Epithelial cell of prostate (primary cell): ENCODE measurements at places on chromosomes 5 and 9.

DNA sequence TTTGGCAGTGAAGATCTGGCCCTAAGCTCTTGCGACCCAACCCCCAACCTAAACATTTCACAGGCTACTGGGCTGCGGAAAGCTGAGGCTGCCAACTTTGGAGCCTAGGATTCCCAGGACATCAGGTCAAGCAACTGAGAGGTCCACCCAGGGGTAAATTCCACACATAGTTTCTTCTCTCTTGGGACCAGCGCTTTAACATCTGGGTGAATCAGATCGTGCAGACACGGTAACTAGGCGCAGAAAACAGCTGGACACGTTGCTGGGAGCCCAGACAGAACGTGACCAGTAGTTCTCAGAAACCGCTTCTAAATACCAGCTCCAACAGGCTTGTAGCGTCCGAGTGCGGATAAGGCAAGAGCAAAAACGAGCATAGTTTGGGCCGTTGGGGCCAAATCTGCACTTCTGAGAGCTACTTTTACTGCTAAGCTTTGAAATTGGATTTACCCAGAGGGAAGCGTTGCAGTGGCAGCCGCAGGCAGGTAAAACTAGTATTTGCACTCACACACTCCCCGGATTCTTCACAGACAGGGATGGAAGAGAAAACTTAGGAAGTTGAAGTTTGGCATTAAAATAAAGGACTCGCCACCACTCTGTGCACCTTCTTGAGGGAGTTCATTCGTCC, 11.8 kb downstream of the ITGA1 start:
- DNase-seq, result no peak

GRCh38 chr9:18666348-18666747, 192.4 kb downstream of the ADAMTSL1 start:
- no peak for DNase-seq

DNA sequence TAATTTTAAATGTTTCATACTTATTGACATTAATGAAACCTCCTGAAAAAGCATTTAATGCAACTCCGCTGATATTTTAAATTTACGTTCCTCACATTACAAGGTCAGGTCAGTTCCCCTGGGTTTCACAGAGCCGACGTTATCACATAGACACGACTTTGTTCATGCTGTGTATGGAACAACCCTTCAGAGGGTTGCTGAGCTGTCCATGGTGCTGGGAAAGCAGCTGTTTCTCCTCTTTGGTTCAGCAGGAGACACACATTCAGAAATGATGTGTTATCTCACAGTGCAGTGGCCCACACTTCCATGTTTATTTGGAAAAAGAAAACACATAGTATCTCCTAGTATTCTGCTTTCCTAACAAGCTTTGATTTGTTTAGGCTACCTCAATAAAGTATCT, 53.5 kb downstream of the PPP2R2B start:
- no peak for DNase-seq

DNA sequence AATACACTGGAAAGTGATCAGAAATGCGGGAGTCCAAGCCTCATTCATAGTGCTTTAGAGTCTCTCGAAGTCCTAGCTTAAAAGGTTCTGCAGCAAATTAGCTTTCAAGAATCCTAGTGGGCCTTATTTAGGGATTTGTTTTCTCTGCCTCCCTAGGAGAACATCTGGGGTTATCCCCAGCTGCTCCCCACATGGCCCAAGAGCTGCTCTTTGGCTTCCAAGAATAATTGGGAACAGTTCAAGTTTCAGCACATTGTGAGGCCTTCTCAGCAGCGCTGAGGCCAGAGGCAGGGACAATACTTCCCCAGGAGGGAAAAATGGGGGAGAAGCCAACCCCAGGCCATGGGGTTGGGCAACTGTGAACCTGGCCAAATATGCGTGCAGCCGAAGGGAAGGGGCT, 108.7 kb downstream of the LIFR start:
- no peak for DNase-seq

GRCh38 chr9:105342147-105342505, 97.7 kb downstream of the SLC44A1 start:
- no peak for DNase-seq

DNA sequence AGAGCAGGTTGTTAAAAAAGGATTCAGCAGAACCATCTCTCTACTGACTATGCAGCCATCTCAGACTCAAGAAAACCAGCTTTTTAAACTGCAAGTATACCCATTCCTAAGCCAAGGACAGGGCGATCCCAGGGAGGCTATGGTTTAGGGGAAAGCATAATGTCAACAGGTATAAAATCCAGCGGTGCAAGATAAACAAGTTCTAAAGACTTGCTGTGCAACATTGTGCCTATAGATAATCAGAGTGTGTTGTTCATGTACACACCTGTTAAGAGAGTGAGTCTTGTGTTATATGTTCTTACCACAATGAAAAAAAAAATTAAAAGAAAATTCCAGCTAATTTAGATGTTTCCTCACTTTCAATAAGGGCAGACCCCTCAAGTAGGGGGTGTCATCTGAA, 63.6 kb upstream of the DIRAS2 start:
- DNase-seq, result no peak

GRCh38 chr9:80143899-80144298, 572.1 kb downstream of the TLE4 start:
- DNase-seq, result no peak

- DNase-seq, result no peak
These were observed 83.9 kb downstream of the DCP2 start for GRCh38 chr5:113060408-113061025.

DNA sequence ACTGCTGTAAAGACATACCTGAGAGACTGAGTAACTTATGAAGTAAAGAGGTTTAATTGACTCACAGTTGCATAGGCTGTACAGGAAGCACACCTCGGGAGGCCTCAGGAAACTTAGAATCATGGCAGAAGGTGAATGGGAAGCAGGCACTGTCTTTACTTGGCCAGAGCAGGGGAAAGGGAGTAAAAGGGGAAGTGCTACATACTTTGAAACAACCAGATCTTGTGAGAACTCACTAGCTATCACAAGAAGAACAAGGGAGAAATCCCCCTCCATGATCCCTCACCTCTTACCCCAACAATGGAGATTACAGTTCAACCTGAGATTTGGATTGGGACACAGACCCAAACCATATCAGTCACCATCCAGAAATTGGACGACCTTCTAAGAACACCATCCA, 1285.8 kb upstream of the CDH9 start:
- DNase-seq, result no peak

GRCh38 chr9:85871008-85871407, 69.9 kb upstream of the NAA35 start:
- DNase-seq, result no peak

DNA sequence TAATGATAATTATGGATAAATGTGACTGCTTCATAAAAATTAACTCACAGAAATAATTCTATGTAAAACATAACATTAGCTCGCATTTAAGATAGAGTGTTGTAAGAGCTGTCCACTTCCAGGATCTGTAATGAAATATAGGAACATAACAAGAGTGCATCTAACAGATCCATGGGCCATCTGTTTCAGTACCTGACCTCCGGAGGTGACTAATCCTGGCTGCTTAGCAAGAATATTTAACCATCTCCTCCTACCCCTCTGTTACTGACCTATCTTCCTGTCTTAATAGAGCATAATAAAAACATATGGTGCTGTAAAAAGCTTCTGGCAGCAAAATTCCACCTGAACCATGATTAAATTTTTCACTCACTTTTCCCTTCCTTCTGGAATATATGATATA, 7.1 kb downstream of the PLCXD3 start:
- no peak for DNase-seq

GRCh38 chr5:179378116-179378440, 32.8 kb upstream of the ADAMTS2 start:
- DNase-seq, result no peak

DNA sequence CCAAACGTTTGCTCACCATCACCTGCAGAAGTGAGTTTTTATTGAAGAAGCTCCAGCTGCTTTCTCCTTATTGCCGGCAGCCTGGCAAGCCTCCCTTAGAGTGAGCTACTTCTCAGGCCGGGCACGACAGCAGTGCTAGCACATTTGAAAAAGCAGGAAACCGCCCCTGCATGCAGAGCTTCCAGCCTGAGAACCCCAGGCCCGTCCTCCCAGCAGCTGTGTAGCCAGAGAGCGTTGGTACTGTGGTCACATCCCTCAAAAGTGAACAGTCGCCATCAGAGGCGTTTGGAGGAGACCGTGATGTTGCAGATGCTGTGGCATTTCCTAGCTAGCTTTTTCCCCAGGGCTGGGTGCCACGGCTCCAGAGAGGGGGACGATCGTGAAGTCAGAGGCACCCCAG, 23.5 kb downstream of the SLC25A25 start:
- DNase-seq, result no peak

GRCh38 chr5:163504079-163504931, 1.1 kb upstream of the MAT2B start:
- no peak for DNase-seq

DNA sequence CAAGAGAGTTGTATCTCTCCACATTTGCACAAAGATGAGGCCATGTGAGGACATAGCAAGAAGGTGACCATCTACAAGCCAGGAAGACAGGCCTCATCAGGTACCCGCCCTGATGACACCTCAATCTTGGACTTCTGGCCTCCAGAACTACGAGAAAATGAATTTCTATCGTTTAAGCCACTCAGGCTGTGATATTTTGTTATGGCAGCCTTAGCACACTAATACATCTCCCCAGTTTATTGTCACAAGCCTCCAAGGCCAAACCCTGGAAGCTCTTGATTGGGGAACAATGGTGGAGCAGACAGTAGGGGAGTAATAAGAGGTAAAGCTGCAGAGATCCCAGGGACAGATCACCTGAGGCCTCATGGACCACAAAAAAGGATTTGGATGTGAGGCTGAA, 7.7 kb upstream of the P4HA2 start:
- DNase-seq, result no peak

DNA sequence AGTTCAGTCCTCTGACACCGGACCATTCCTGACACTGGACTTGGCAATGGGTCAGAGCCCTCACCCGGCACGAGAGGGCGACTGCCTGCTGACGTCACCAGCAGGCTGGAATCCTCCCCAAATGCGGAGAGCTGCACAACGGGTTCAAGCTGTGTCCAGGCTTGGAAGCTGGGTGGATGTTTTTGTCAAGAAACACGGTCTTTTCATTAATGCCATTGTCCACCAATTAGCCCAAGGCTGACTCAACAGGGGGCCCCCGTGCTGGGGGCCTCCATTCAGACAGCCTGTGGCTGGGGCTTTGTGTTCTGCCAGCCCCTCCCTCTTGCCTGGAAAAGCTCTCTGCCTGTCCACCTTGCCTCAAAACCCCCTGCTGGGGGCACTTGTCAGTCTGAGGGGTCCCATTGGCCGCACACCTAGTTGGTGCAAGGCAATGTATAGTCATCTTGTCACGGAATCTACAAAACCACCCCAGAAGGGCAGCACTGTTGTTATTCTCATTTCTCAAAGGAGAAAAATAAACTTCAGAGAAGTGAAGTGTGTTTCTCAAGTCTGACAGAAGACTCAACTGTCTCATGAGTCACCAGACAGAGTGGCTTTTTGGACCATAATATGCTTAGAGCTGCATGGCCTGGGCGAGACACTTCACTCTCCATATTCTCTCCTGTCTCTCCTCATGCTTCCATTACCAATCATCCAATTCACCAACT, 24.6 kb downstream of the NDUFA8 start:
- no peak for DNase-seq

GRCh38 chr9:112711050-112711689, 6.7 kb downstream of the INIP start:
- no peak for DNase-seq

DNA sequence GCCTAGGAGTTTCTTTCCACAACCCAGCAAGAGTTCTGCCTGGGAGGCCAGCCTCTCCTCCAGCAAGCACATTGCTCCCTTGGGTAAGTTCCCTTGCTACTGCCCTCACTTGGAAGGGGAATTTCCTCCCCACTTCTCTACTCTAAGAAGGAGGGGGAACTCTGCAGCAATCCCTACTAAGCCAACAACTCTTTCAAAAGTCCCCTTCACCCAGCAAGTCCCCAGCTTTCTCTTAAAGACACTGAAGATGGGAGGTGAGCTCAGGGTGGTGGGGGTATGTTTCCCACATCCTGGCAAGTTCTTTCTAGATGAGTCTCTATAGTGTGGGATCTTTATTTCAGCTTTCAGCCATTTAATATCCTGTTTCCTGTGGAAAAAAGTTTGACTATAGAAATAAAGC, 49.0 kb downstream of the PDE8B start:
- no peak for DNase-seq

DNA sequence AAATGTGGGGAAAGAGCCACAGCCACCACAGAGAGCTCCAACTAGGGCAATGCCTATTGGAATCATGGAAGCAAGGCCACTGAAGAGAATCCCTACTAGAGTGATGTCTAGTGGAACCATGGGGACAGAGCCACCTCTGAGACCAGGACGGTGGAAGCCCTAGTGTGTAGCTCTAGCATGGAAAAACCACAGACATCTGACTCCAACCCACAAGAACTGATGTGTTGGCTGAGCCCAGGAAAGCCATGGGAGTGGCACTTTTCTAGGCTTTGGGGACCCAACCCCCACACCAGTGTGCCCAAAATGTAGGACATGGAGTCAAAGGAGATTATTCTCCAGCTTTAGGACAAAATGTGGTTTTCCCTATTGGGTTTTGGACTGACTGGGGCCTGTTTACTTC, 721.9 kb downstream of the BRINP1 start:
- no peak for DNase-seq
